ENCODE measurements at places on chromosomes 11 and 22.

- no peak for DNase-seq
Observed at GRCh38 chr11:106379265-106379664, 301.8 kb downstream of the AASDHPPT start.

DNA sequence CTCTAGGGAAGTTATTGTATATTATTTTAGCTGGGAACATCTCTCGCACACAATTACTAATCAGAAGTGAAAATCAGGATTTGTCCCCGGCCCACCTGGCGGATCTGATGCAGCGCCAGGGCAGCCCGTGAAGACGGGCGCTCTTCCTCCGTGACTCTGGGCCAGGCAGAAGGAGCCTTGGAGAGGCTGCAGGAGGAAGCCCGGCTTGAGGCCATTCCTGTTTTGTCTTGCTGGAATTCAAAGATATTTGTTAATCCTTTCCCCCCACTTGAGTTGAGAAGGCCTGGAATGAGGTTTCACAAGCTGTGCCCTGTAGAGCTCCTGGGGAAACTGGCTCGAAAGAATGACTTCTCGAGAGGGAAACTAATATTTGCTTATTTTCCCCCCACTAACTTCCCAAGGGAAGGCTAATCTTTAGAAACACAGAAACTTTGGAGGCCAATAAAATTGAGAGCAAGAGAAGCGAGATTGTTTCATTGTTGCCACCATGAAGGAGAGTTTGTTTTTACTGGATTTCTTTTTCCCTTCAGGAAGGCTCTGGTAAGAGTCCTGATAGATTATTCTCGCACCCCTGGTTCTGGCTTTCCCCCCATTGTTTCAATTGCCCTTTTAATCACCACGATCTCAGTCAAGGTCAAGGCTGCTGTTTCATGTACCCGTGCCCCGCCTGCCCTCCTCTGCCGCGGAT is 92.8 kb upstream of the SEPTIN5 start:
- no peak for DNase-seq

GRCh38 chr11:10257478-10257877 is 36.5 kb downstream of the SBF2 start:
- DNase-seq = no peak

- DNase-seq = no peak
Observed at GRCh38 chr11:46826310-46827044, 19.6 kb downstream of the CKAP5 start.

GRCh38 chr11:38176686-38177322 is 1578.8 kb upstream of the RAG2 start:
- DNase-seq = no peak

DNA sequence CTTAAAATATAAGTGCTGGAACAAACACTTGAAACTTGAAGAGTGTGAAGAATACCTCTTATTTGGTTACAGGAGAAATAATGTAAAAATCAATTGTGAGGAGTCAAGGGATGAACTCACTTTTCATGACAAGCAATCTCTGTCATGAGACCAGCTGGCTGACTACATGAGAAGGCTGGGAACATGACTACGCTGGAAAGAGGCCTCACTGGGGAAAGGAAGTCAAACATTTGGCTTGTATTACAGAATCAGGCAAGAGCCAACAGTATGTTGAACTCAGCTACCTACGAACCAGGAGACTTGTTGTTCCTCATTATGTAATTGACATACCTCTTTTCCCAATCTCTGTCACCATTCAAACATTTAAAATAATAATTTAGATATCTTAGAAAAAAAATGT is 14.4 kb downstream of the DCDC1 start:
- DNase-seq = no peak

- DNase-seq = no peak
Observed at GRCh38 chr11:73358071-73358470, 18.1 kb upstream of the RELT start.

DNA sequence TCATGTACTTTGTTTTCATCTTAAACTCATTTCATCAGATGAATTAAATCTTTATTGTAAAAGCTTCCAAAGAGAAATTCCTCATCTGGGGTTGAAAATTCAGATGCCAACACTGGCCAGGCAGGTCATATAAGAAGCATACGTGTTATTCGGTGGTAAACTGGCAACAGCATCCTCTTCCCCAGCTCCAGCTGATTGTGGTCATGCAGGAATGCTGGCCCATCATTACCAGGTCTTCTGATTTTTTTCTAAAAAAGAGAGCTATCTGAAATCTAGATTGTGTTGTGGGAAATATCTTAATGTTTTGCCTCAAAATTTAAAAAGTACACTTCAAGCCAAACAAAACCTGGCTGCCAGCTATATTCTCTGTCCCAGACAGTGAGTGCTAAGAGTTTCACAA is 53.6 kb downstream of the ARFGAP2 start:
- no peak for DNase-seq

DNA sequence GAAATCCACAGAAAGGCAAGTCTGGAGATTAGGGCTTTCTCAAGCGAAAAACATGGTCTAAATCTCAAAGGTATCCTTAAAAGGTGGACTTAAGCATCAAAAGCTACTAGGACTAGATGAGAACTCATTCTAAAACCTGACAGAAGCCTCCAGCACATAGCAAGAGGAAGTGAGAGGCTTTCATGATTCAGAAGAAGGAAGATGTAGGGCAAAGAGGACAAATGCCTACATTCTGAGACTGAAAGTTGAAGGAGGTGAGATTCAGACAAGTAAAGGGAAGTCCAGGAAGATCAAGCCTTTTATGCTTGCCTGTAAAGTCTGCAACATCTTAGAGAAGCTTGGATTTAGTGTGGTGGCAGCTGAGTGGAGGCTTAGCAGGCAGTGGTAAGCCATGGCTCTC is 98.9 kb downstream of the PGR start:
- no peak for DNase-seq

- DNase-seq = no peak
Observed at GRCh38 chr11:39810358-39810757, 1649.1 kb downstream of the LRRC4C start.

DNA sequence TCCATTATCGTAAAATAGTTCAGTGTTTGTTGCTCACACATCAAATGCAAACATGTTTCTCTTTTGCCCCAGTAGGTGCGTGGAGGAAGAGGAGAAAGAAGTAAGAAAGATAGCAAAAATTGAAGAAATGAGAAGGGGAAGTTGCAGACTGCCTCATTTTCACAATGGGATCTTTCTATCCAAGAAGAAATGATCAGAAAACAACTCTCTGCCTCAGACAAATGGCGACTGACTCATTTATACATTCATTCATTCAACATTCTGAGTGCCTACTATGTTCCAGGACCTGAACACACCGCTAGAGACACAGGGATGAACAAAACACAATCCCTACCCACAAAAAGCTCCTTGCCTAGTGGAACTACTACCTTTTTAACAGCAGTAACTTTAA is 367 bp downstream of the HPS5 start:
- no peak for DNase-seq

Measured in AG09309 (cell line).